ENCODE measurements at places on chromosomes 16 and 17. TPM values are rescaled to one million over a fixed set of nuclear protein-coding genes. Genes with fewer than 3 reads are reported as not detected.

The CDC42EP4 gene
- total RNA-seq, result 46.5 TPM

The GAST gene
- not detected for total RNA-seq

The ABI3 gene
- total RNA-seq, result not detected

The ZNF205 gene
- 35.2 TPM for total RNA-seq

The OTOP2 gene
- total RNA-seq, result not detected

The CCL18 gene
- total RNA-seq, result not detected

The MVD gene
- 78.0 TPM for total RNA-seq

The CTNS gene
- total RNA-seq, result 16.4 TPM

The MT1G gene
- 4.1 TPM for total RNA-seq

The CA5A gene
- not detected for total RNA-seq

The NECAB2 gene
- not detected for total RNA-seq

The PLEKHG4 gene
- 16.1 TPM for total RNA-seq

The MT3 gene
- total RNA-seq, result not detected

The OTOP3 gene
- not detected for total RNA-seq

The RAMP2 gene
- not detected for total RNA-seq

The CCL3 gene
- not detected for total RNA-seq

The SDR42E1 gene
- 31.8 TPM for total RNA-seq

The RUNDC3A gene
- total RNA-seq, result 0.21 TPM

The SLC5A10 gene
- total RNA-seq, result under 0.01 TPM

The CD300E gene
- under 0.01 TPM for total RNA-seq

The SLC5A2 gene
- 0.64 TPM for total RNA-seq

The C17orf78 gene
- total RNA-seq, result not detected

The DPEP3 gene
- not detected for total RNA-seq

The TEKT1 gene
- not detected for total RNA-seq

The SLC6A2 gene
- not detected for total RNA-seq

The SYNRG gene
- 6.3 TPM for total RNA-seq

The RPAIN gene
- total RNA-seq, result 47.1 TPM

The ABCC12 gene
- total RNA-seq, result not detected

The SYT17 gene
- 6.3 TPM for total RNA-seq

The ACSM2A gene
- not detected for total RNA-seq

The PRSS36 gene
- total RNA-seq, result 1.9 TPM

The CAVIN1 gene
- 85.0 TPM for total RNA-seq

Data from tracheal epithelial cell (primary cell).